ENCODE measurements at places on chromosomes 12 and 14.
A peak's percentile ranks its signal among the peaks of the same experiment; 100 is the strongest.

- DNase-seq: no peak
These were observed 17.7 kb downstream of the SLC25A29 start for GRCh38 chr14:100288382-100289185.

- DNase-seq: no peak
These were observed 165.8 kb downstream of the CALM1 start for GRCh38 chr14:90562652-90563051.

DNA sequence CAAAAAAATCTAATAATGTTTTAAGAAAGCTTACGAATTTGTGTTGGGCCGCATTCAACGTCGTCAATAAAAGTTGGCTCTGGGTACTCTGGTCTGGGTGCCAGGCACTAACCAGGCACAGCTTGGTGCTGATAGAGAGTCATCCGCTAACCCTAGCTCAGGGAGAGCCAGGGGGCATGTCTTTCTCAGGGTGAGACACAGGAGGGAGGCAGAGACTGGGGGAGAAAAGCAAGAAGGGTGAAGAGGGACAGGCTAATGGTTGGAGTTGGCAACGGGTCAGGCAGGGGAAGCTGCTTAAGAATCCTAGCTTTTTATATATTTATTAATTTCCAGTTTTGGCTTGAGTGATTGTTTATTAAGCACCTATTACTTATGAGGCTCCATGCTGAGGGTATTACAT is 105.0 kb downstream of the CMKLR1 start:
- DNase-seq: no peak

DNA sequence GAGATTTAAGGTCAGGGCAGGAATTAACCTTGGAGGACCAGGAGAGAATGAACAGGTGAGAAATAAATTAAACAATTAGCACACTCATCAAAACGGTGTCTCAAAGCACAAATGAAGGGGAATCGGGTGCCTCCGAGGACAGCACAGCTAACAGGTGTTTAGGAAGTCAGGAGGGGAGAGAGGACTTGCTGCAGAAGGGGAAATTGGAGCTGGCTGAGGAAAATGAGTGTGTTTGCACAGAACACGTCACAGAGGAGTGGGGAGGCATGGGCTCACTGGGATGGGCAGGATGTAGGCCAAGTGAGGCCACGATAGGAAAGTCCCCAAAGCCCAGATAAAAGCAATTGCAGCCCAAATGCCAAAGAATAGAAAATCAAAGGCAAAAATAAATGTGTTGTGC is 121.7 kb downstream of the ZNF664 start:
- no peak for DNase-seq

DNA sequence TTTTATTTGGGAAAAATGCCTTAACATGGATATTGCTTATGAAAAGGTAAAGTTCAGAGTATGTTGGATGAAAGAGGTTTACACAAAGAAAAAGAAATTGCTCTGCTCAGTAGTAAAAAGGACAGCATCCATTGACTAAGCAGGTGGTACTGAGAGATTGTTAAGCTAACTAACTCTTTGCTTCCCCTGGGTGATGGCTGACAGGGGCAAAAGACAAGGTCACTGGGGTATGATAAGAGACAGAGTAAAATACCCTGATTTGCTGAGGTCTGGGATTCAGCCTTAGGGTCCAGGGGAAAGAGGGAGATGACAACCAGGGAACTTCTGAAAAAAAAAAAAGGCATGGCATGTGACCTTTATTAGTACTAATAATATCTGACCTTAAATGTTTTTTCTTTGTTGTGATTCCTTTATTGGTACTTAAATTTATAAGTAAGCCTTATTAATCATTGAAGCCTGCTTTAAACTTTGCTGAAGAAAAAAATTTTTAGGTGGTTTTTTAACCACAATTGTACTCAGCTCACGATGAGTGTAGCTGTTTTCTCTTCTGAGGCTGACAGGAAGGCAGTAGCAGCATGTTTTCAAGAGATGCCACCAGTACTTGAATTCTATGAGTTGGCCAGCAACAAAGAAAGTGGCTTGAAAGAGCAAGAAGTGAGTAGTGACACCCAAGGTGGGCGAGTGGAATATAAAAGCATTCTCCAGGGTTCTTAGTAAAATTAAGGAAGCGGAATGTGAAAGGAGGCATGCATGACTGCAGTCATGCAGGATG is 43.7 kb upstream of the KITLG start:
- no peak for DNase-seq

DNA sequence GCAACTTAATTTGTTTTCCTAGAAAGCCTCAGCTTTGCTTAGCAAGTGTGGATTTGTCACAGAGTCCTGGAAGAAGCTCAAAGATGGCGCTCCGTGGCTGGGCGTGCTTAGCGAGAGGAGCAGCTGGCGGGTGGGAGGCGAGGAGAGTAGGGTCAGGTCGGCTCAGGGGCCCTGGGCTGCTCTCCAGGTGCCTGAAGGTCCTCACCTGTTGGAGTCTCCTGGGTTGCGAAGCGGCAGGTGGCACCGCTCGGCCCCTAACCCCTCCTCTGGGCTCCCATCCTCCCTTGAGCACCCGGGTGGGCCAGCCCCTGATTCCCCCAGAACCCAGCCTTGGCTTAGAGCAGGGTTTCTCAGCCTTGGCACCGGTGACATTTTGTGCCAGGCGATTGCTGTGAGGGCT is 25.1 kb downstream of the LRTM2 start:
- DNase-seq: no peak

GRCh38 chr14:44820230-44820964 is 141.3 kb downstream of the KLHL28 start:
- no peak for DNase-seq

- DNase-seq: no peak
These were observed 215.4 kb upstream of the RTL1 start for GRCh38 chr14:101118746-101119591.

DNA sequence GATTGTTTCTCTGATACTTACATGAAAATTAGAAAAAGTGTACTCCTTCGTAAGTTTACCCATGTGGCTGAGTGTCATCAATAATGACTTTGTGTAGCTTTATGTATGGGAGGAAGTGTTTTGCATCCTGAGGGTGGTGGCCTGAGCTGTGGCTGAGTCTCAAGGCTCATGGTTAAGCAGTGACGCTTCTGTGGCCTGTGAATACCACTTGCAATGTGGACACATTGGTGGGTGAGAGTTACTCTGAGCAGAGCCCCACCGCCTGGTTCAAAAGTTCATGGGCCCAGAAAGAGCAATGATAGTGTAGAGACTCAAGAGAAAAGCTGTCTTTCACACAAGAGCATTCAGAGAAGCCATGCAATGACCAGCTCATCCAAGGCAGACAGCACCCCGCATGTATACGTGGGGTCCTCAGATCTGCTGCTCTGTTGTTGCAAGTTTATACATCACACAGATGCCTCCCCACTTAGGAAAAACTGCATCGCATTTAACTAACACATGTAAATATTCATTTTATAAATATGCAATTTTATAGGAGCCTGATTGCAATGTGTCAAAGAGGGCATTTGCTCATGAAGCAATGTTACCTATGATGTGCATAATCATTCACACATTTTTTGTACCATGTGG is 55.1 kb upstream of the FRMD6 start:
- DNase-seq: peak; percentile 16

DNA sequence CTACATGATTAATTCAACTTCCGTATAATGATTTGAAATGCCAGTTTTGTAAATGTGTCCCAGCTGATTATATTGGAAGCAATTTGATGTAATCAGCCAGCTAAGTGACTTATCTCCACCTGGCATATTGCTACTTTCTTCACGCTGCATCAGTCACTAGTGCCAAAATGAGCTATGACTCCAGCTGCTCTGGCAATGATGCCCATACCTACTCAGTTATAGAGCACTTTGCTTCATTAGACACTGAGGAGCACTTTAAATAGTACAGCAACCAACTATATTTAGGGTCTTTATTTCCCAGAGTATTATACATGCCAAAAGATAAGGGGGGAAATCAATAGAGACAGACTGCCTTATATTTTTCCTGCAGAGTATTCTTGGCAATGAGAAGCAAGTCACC is 67.9 kb upstream of the LIN7A start:
- DNase-seq: no peak

DNA sequence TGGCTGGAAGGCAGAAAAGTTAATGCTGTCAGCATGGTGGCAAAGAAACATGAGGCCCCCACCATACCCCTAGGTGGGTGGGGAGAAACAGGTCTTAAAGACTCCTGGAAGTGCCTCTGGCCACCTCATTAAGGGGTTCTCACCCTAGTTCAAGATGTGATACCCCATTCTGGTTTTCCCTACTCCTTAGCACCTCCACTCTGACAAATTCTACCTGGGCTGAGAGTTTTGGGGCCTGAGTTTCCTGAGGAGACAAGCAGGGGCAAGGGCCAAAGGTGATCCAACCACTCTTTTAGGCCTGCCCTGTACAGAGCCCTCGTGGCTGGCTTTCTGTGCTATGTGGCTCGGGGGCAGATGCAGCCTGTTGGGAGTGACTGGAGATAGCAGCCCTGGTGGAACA is 7.9 kb upstream of the AVIL start:
- no peak for DNase-seq

GRCh38 chr12:104167519-104168458 is 29.8 kb upstream of the NFYB start:
- DNase-seq: no peak

DNA sequence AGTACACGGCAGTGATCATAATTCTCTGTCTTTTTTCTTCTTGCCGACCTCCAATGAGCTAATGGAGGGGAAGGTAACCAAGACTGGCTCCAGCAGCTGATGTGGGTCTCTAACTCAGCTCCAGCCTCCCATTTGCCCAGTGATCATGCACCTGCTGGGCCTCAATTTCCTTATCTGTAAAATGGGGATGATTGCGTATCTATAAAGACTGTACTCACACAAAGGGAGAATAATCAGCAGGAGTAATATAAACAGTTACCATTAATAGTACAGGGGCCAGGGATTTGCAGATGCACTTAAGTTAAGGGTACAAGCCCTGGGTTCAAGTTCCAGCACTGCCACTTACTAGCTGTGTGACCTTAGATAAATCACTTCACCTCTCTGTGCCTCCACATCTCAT is 204.9 kb upstream of the LHX5 start:
- DNase-seq: no peak

GRCh38 chr12:49626836-49627235 is 3.5 kb downstream of the PRPF40B start:
- no peak for DNase-seq

DNA sequence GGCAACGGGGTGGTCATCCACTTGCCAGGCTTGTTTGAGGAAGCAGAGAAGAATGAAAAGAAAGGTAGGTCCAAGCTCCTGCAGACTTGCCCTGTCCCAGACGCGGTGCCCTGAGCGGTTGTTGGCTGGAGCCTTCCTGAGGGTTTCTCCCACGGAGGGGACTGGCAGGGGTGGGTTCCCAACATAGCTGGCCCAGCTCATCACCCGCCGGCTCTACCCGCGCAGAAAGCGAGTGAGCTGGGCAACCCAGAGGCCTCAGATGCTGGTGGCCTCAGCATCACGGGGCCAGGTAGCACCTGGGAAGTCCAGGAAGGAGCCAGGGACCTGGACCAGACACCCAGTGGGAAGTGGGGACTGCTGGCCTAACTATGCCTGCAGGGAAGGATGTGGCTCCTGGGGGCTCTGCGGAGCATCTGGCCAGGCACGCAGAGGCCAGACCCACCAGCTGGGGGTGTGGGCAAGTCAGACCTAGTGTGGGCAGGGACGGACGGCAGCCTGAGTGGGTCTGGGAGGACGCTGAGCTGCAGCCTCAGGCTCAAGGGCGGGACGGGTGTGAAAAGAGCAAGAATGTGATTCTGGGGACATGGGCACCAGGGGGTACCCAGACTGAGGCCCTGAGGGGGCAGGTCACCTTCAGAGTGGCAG is 14.4 kb upstream of the SIVA1 start:
- DNase-seq: no peak

DNA sequence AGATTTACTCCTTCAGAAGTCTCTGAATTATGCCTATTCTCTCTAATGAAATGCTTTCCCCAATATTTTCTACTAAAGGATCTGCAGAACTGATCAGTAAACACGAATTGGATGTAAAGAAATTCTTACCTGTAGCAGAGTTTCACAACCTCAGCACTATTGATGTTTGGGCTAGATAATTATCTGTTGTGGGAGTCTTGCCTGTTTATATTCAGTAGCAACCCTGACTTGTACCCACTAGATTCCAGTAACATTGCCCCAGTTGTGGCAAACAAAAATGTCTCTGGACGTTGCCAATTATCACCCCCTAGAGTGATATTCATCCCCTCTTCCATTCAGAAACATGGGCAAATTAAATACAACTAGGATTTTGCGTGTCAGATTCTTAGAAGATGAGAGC is 156.8 kb upstream of the TMTC2 start:
- DNase-seq: no peak

GRCh38 chr14:41419709-41420108 is 187.0 kb upstream of the LRFN5 start:
- DNase-seq: no peak

GRCh38 chr14:49019467-49020115 is 566.6 kb downstream of the RPS29 start:
- DNase-seq: no peak

DNA sequence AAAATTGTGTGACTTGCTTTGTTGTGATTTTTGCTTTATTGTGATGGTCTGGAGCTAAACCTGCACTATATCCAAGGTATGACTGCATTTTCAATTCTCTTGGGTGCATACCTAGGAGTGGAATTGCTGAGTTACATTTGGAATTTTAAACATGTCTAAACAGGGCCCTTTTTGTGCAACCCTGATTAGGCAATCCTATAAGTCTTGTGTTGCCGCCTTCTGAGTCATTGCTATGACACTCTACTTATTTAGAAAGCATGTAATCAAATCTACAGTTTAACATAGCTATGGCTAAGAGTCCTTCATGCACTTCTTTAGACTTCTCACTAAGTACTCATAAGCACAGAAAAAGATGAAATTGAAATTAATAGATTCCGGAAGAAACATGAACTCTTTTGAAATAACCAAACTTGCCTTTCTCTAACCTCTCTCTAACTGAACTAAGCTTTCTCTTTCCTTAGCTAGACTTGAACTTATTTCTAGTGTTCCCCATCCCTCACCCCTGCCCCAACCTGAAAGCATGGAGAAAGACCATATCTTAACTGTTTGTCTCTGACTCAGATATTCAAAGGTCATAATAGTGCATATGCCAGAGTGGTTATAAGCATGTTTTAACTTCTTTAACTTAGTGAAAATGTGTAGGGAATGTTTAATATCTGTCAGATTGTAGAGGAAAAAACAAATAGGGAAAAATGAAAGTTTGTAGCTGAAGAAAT is 203.0 kb downstream of the SNAPC1 start:
- no peak for DNase-seq

All from stimulated activated CD8-positive, alpha-beta memory T cell treated with anti-CD3 and anti-CD28 coated beads, Interleukin-2, amount 100 ng/mL, for 1 hour (primary cell).